Gastrocnemius medialis (tissue), 4 donors: ENCODE measurements at places on chromosomes 1 and 21.

DNA sequence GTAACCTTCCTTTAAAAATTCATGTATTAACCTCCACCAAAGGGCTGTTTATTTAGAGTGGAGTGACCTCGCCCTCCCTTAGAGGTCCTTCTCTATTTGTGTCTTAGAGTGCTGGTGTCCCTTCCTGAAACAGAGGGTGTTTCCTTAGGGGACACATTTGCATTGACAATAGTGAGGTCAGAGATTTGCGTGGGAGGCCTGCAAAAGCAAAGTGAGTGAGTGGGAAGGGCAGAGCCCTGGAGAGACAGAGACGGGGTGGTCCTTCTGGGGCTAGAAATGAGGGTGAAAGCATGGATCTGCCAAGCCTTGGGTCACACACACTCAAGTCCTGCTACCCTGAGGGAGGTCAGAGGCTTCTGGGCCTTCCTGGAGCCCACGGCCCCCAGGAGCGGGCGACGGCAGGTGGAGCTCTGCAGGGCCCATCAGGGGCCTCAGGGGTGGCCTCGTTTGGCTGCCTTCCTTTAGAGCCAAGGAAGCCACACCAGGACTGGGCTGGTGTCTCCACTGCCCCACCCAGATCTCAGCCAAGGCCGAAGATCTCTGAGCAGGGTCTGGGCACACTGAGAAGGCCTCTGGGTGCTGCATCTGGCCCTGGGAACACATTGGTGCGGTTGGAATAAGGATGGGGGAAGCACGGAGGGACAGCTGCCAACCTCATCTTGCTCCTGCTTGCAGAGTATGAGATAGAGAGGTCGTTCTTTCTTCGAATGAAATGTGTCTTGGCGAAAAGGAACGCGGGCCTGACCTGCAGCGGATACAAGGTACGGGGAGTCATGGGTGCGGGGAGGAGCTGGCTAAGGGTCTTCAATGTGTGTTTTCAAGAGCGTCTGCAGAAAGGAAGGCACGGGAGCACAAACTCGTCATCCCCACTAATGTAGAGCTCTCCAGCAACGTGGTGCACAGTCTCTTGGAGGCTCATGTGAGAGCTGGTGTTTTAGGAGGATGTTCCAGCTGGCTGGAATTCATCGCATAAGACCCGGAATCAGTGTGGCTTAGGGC lies 23.8 kb downstream of the SIM2 start:
- no peak for DNase-seq

DNA sequence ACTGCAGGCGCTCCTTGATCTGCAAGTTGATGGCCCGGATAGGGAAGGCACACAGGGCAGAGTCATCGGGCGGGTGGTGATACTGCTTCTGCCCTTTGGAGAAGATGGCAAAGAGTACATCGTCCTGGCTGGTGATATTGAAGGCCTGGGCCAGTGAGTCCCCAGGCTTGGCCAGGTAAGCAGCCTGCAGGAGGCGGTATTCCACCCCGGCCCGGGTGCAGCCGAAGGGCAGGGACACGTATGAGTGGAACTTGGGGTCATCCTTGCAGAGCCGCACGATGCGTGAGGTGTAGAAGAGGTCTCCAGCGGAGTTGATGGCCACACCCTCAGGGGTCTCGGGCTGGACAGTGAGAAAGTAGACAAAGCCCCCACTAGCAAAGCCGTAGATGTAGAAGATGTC lies 27.4 kb downstream of the PLXNA2 start:
- no peak for DNase-seq

- no peak for DNase-seq
Observed at GRCh38 chr1:7346070-7346596, 425.0 kb upstream of the VAMP3 start.

- DNase-seq = no peak
Observed at GRCh38 chr1:70778934-70779333, 268.7 kb downstream of the PTGER3 start.
